ENCODE measurements at places on chromosomes 7 and 10.
A peak's percentile ranks its signal among the peaks of the same experiment; 100 is the strongest.

- DNase-seq, result no peak
Measured at GRCh38 chr7:1557771-1558170, 1.8 kb upstream of the TMEM184A start.

DNA sequence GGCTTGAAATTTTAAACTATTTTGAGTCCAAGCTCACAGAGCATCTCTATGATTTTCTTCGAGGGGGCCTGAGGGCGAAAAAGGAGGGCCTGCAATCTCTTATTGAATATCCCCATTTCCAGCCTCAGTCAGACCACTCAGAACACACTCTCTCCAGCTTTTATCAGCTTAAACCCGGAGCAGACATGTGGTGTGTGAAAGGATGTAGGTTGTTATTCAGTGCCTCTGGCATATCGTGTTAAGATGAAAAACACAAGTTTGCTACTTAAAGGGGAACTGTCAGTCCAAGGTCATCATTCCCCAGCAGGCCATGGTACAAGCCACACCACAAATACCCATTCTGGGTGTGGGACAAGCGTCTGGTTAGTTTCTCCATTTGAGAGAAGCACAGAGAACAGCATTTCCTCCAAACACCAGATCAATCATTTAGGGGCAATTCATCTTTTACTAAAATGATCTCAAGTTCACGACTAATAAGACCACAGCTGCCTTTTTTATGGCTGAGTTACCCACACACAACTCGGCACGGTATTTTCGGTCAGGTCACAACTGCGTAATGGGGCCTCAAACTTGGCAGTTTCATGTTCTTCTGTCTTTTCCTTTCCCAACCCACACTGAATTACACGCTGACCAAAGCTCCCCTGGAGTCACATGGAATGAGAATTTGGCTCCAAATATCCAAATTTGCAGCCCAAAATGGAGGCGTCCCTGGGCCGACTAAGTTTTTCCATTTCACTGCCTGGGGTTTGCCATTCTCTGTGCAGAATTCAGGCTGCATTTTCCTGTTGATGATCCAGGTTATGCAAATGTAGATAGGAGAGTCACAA is 188.4 kb downstream of the SEM1 start:
- DNase-seq, result no peak

DNA sequence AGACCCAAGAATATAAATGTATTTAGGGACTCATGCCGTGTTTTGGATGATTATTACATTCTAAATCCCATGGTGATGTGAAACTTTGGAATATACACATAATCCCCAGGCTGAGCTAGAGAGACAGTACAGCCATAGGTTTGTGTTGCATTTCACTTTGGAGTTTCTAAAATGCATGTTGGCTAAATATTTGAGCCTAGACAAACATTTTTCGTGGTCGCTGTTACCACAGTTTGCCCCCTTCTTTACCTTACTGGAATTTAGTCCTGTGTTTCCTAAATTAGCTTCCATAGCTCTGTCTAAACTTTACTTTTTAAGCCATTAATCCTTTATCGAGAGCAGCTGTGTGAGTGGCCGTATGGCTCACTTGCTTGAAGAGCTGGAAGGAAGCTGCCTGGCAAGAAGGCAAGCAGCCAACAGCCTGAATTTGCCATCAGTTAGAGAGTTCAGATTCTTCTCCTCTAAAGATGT is 192.0 kb downstream of the BICC1 start:
- DNase-seq, result no peak

DNA sequence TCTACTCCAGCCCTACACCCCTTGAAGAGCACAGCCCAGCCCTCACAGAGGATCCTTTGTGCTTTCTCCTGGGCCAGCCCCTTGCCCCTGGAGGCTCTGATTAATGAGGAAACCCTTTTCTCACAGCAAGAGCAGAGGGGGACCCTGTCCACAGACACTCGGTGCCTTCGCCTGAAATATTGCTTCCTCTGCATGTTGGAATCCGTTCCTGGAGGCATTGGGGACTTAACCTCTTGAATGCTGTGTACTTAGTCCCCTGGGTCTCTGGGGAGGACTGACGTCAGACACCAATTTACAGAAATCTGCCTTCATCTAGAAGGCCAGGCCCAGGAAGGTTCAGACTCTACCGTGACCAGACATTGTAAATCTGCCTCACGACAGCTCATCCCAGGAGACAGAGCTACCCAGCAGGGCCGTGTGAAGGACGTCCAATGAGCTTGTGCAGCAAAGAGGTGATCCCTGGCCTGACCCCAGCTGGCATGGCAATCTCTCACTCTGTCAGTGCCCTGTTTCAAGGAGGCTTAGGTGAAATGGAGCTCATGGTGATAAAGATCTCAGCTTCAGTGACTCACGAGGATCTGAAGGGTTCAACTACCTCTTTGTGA is 8.1 kb upstream of the TMEM72 start:
- DNase-seq, result no peak

GRCh38 chr7:74262639-74263398 is 8.6 kb upstream of the RFC2 start:
- no peak for DNase-seq

DNA sequence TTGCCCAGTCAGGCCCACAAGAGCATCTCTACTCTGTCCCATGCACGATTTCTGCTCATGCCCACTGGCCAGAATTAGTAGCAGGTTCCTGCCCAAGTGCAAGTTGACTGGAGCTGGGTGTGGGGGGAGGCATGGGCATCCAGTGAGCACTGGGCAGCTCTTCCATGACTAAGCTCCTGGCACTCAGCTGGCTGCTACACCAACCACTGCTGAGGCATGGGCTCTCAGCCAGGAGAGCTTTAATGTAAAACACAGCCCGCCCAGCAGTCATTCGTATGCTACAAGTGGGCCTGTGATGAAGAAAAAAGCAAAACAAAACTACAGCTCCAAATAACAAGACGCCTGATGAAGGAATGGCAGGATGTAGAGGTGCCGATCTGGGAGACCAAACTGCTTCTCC is 335.4 kb upstream of the PFKP start:
- DNase-seq, result no peak

- DNase-seq, result peak; percentile 65
Measured at GRCh38 chr7:1100834-1101562, 13.1 kb downstream of the GPER1 start.

DNA sequence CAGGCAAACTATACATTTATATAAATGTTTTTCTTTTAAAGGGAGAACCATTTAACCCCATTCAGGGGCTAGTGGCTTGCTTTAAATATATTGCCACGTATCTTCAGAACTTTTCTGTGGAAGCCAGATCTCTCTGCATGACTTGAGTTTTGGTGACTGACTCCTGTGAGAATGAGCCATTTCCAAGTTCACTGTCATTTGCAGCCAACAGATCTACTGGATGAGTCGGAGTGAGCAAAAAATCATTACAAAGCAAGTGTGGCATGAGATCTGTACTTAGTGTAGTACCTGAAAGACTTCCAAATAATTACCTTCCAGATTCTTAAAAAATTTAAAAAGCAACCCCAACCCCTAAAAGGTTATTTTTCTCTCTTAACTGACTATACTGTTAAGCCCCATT is 45.6 kb downstream of the PDSS1 start:
- DNase-seq, result no peak

GRCh38 chr10:99449023-99449422 is 18.6 kb upstream of the GOT1 start:
- no peak for DNase-seq

GRCh38 chr10:24554036-24554435 is 169.7 kb downstream of the ARHGAP21 start:
- DNase-seq, result no peak

DNA sequence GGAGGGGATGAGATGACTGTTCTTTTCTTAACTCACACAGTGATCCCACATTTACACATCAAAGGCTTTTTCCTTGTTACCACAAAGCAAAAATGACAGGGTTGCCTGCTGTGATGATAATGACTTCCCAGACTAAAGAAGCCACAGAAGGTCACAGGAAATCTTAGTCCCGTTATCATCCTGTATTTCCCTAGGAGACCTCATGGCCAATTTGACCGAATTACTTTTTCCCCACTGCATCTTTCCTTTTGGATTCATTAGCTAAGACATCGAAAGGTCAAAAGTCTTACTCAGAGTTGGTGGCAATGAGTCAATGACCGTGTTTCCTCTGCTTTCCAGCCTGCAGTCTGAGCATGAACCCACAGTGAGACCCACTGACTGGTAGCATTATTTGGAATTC is 130.1 kb upstream of the INHBA start:
- DNase-seq, result no peak

- no peak for DNase-seq
Measured at GRCh38 chr7:122488241-122488640, 183.7 kb upstream of the FEZF1 start.

GRCh38 chr10:26384600-26384999 is 53.5 kb upstream of the APBB1IP start:
- no peak for DNase-seq

DNA sequence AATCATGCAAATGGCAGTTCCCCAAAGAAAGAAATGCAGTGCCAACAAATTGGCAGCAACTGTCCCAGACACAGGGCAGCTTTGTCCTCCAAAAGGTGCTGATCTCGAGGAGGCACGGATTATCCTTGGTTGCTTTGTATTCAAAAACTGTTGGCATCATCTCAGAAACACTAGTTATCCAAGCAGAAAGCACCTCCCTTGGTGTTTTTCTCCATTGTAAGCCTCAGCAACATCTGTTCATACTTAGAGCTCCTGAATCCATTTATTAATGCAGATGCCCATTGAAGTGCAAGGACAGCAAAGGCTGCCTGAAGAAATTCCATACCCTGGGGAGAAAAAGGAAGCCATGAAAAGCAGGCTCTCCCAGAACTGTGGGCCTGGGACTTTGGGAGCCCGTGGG is 1.1 kb upstream of the NPS start:
- no peak for DNase-seq

DNA sequence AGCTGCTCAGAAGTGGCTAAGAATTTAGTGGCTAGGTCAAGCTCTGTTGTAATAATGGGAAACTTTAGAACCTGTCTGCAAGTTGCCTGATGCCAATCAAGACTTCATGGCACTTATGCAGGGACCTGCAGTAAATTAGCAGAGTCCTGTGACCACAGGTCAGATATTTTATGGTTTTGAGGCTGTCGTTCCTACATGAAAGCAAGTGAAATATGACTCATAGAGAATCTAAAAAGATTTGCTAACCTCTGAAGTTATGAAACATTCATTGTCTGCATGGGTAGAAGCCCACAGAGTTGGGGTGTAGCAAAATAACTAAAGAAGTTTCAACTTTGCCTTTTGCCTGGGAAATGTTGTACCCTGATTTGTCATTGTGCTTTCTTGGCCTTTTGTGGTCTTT is 32.3 kb downstream of the SLC39A12 start:
- DNase-seq, result no peak

DNA sequence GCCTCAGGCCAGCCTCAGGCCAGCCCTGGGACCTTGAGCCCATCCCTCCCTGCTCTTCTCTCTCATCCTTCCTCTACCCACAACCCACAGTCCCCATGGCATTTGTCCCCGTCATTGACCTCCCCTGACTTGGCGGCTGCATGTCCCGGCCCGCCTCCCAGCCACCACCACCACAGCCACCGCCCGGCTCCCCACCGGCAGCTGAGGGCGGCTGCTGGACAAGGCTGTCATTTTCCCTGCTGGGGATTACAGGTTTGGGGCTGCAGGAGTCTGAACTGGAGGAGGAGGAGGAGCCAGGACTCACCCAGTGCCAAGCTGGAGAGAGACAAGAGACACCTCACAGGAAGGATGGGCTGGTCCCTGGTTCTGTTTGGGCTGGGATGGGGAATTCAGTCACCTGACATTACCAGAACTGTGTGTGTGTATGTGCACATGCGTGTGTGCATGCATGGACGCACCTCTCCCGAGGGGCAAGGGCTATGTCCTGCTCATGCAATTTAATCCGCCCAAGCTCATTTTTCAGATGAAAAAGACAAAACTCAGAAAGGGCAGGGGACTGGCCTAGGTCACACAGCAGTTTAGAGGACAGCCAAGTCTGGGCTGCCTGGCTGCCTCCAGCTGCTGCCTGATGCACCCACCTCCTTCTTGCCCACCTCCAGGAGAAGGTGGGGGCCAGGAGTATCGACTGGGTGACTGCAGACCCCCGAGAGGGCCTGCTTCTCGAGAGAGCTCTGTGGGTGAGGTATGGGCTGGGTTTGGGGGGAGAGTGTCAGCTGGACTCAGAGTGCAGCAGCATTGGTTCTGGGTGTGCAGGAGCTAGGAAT is 113.1 kb downstream of the ZMIZ1 start:
- DNase-seq, result no peak

DNA sequence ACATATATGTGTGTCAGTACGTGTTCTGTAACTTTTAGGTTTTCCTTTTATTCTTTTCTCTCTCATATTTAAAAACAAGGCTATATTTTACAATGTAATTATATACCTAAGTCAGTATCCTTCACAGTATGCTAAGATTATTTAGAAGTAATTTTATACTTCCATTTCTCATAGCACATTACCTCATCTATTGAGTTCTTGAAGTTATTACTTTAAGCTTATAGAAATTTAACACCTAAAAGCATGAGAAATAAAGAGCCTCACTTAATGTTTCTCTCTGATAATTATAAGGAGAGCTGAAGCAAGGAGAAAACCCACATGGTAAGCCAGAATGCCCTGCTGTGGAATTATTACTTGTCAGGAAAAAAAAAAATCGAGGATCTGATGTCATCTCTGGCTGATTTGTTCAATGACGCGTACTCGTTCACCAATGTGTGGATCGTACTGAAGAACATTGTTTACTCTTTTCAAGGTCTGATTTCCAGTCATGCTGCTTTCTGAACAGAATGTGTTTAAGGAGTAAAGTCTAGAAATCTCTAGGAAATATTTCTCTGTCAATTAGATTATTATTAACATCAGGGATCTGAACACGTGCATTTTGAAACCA is 21.9 kb downstream of the CACNB2 start:
- no peak for DNase-seq

DNA sequence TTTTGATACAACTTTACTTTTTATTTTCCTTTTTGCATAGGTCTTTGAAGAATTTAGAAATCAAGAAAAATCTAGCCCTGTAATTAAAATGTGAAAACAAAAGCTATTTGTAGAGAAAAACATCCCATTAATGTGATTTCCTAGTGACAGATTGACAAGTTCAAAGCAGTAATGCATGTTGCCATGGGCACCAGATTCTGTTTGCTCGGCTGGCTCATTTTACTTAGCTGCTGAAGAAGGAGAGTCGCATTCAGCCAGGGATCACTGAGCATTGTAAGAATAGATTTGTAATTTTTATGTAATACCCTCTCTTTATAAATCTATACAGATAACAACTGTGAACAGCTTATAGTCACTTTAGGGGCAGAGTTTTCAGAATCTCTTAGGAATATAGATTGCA is 28.5 kb downstream of the DNAJB9 start:
- DNase-seq, result no peak

GRCh38 chr10:31582365-31583052 is 263.5 kb downstream of the ZEB1 start:
- DNase-seq, result peak; percentile 75

- no peak for DNase-seq
Measured at GRCh38 chr10:94546049-94546900, 687 bp downstream of the HELLS start.

DNA sequence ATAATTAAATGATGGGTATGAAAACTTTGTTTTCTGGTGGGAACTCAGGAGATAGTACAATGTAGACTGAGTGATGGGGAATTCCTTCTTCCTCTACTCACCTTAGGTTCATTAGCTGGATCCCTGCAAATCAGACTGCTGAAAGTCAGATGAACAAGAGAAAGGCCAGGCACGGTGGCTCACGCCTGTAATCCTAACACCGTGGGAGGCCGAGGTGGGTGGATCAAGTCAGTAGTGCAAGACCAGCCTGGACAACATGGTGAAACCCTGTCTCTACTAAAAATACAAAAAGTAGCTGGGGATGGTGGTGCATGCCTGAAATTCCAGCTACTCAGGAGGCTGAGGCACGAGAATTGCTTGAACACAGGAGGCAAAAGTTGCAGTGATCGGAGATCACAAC is 28.7 kb upstream of the ST8SIA6 start:
- DNase-seq, result no peak

- DNase-seq, result no peak
Measured at GRCh38 chr10:114083040-114083439, 39.4 kb downstream of the ADRB1 start.
